ENCODE measurements at places on chromosomes 11 and 22.

DNA sequence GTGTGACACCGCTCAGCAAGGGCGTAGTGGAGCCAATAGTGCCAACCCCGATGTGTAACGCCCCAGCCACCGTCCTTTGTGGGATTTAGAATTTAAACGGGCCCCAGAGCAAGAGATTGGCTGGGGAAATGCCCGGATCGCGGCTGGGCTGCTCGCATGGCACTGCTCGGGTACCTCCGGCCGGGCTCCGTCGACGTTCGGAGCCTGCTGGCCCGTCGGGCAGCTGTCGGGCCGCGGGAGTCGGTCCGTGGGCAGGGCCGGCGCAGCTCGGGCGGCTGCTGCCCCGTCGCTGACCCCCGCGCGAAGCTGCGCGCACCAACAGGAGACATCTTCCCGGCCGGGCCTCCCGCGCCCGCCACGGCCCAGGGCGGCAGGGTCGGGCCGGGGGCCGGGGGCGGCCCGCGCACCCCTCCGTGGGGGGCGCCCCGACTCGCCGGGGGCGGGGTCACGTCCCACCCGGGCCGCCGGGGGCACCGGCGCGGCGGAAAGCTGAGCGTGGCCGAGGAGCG lies 1.3 kb upstream of the KDM2A start:
- DNase-seq = no peak

DNA sequence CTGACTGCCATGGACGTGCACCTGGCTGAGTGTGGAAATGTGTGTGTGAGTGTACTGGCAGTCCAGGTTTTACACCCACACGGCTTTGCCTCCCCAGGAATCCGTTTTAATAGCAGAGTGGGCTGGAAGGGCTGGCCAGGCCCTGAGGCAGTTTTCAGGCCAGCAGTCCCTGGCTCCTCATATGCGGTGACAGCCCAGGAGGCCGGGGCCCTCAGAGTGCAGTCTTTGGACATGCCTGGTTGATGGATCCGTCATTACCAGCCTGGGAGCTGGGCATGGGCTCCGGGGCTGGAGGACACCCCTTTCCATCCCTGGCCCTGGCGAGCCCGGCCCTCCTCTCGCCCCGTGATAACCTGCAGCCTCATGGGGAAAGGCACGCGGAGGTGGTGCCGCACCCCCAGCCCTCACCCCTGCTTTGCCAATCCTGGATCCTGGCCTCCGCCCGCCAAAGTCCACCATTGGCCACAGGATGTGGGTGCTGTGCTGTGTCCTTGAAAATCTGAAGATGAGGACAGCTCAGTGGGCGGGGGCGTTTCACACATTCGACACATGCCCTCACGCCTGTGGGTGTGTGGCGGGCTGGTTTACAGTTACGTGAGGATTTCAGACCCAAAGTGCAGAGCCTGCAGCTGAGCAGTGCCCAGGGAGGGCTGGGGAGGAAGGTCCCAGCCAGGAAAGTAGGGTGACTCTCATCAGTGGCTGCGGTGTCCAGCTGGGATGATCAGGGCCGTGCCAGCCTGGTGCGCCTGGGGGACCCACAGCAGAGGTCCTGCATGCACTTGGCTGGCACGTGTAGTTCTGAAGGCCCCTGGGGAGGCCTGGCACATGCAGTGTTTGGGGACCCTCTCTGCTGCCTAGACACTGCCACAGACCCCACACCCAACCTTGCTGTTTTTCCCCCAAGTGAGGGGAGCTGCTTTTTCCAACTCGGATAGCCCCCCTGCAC lies 55.1 kb downstream of the RTN4R start:
- no peak for DNase-seq

DNA sequence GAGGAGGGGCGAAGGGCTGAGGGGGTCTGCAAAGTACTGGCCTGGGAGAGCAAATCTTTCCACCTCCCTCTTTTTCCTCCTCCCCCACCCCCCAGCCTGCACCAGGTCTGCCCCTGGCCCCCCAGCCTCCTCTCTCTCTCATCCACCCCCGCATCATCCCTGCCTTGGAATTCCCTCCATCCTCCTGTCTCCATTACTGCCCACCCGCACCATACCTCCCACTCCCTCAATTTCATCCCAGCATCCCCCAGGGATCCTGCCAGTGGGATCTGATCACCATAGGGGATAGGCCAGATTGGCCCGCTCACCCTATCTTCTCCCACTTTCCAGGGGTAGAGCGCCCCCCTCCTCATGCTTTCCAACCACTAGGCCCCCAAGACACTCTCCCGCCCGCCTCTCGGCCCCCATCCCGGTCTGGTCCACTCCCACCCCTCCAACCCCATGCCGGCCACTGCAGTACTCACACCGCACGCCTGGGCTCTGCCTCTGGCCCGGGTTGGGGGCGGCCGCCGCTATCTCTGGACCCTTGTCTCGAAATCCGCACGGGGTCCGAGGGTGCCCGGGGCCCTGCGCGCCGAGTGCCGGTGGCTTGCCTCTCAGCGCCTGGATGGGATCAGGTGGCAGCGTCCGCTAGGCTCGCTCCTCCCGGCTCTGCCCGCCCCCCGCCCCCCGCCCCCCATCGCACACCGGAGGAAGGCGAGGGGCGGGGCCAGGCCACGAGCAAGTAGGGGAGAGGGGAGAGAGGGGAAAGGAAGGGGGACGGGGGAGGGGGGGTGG lies at the start of gene GAL3ST3:
Gene GAL3ST3 (minus strand): TSS at position 615 of the 777 bp plus-strand sequence. CDS start 3,746 bp downstream, outside the sequence.
- no peak for DNase-seq

- no peak for DNase-seq
These were observed 122.2 kb downstream of the DDX10 start for GRCh38 chr11:108787105-108787504.

GRCh38 chr11:61567286-61568061 lies 13.4 kb downstream of the SYT7 start:
- peak; percentile 75 for DNase-seq

- DNase-seq = no peak
These were observed 76.4 kb downstream of the KCNQ1 start for GRCh38 chr11:2521081-2521732.

DNA sequence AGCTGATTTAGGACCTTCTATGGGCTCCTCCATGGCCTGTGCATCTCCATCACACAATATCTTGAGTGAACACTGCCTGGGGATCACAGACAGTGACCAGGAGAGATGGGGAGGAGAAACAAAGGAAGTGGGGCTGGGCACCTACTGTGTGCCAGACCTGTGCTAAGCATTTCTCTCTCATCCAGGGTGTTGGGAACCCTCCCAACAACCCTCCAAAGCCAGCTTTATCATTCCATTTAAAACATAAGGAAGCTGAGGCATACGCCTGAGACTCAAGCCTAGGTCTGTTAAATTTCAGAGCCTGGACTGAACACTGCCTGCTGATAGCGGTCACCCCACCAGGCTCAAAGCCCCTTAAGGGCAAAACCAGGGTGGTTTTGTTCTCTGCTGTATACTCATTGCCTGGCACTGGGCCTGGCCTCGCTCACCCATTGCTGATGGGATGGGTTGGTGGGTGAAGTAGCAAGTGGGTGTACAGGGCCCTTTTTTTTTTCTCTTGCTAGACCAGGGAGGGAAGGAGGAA lies 130.1 kb downstream of the MN1 start:
- DNase-seq = no peak

- DNase-seq = no peak
These were observed 1.3 kb downstream of the TUG1 start for GRCh38 chr22:30970356-30970746.

DNA sequence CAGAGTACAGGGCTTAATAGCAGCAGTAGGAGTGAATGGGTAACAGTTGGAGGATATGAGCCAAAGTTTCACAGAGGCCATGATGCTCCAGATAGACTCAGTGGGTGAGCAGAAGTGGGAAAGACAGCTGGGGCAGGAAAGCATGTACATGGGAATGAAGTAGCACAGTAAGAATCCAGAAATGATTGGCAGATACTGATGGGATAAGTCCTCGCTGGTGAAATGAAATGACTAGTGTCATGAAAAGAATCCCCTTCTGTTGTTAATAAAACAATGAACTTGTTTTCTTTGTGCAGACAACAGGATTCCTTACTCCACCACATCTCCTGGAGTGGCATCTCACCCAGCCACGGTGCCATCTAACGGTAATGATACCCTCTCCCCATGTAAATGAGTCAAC lies 17.4 kb upstream of the PANX1 start:
- DNase-seq = no peak

- DNase-seq = no peak
These were observed 71.1 kb downstream of the TTC28 start for GRCh38 chr22:28608546-28608945.

GRCh38 chr11:128891913-128892398 lies 800 bp downstream of the KCNJ5 start:
- no peak for DNase-seq

GRCh38 chr11:45042560-45042959 lies 91.9 kb upstream of the TP53I11 start:
- DNase-seq = peak; percentile 25

DNA sequence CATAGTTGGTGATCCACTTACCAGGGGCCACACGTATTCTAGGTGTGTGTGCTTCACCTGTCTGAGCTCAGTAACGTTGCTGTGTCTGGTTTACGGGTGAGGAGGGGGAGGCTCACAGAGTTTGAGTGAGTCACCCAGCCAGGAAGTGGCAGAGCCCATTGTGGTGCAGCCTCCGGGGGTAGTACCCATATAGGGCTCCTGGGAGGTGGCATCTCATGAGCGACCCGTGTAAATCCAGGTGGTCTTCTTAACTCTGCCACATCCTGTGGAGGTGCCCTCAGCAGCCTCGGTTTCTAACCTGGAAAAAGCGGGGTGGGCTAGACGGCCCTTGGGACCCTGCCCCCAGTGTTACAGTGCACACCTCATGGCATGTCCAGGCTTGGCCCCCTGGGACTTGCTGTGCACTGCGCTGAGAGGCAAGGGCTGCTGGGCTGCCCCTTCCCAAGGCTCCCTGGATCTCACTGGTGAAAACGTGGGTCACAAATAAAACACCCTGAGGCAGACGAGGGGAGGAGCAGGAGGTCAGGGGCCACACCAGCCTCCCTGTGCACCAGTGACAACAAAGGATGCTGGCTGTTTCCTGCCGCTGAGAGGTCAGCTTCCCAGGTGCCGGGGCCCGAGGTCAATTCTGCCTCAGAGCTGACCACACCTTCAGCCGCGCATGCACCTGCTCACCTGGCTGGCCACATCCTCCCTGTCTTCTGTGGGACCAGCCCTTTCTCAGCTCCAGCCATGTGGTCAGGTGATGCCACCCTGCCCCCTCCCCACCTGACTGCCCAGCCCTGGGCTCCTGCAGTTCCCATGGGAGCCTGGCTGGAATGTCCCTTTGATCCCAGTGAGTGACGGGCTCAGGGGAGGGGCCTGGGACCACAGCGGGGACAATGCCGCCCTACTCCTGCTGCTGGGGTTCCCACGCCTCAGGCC lies 305.1 kb downstream of the CTTN start:
- no peak for DNase-seq

DNA sequence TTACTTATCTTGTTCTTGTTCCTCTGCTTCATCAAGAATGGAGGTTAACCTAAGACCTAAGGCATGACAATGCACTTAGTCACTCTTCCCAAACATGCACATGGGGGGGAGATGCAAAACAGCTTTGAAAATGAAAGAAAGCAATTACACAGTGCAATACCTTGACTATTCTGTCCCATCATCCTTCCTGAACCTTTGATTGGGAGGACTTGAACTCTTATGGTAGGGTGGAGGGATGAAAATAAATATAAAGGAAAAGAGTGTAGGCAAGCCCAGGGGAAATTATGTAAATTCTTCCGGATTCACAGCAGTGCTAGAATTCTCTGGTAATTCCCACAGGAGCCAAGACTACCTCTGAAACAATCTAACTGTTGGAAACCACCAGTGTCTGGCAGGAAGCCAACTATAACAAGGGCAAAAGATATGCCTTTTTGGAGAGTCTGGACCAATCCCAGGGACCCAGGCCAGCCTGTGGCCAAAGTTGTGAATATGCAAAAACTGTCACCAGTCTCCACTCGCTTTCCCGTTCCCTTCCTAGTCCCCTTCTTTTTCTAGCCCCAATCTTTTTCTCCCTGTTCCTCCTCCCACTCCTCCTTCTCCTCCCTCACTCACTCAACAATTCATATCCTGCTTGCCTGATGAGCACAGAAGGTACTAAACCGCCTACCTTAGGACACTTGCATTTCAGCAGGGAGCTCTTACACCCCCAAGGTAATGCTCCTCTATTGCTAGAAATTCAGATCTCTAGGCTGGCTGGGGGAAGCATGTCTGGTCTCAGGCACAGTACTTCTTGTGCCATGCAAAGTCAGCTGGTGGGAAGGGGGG lies 2.5 kb upstream of the RCN1 start:
- peak; percentile 90 for DNase-seq

- DNase-seq = peak; percentile 49
These were observed 259.8 kb upstream of the BLID start for GRCh38 chr11:122375687-122376399.

GRCh38 chr11:71239581-71239980 lies 12.8 kb downstream of the SHANK2 start:
- DNase-seq = no peak

DNA sequence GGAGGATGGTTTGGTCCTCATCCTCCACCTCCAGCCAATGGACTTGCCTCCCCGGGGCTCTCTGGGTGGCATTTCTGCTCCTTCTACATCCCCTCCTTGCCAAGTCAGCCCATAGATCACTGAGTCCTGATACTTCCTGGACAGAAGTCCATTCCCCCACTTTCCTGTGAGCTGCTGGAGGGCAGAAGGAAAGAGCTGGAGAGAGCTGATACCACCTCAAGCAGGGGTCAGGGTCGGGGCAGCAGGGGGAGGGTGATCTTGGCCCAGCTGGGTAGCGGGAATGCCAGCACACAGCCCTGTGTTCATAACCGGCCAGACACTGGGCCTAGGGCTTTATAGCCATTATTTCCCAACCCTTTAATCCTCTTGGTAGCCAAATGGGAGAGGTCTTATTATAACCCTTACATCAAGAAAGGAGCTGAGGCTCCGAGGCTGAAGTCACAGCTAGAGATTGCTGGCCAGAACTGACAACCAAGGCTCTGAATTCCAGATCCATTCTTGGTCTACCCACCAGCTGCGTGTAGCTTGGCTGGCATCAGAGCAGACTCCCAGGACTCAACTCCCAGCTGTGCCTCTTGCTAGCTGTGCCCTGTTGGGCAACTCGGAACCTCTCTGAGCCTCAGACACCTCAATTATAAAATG lies 39.9 kb downstream of the CD6 start:
- DNase-seq = no peak

- DNase-seq = peak; percentile 61
These were observed 78.8 kb downstream of the LINC01488 start for GRCh38 chr11:69560141-69560790.

- peak; percentile 48 for DNase-seq
These were observed 583 bp downstream of the APLP2 start for GRCh38 chr11:130070109-130070845.

GRCh38 chr11:69708736-69709401 lies 5.0 kb upstream of the FGF19 start:
- DNase-seq = no peak

Data from EH (cell line).